Esophagus (tissue), 2 donors: ENCODE measurements at places on chromosomes 3 and 15. TPM values are rescaled to one million over a fixed set of nuclear protein-coding genes. Genes with fewer than 3 reads are reported as not detected.

Gene COPB2
- polyA plus RNA-seq: 50.6 TPM

Gene CPLX3
- 0.48 TPM for polyA plus RNA-seq

Gene ADAMTSL3
- 0.18 TPM for polyA plus RNA-seq

Gene PCCB
- polyA plus RNA-seq: 16.3 TPM

Gene SCAANT1
- not detected for polyA plus RNA-seq

Gene WNT5A
- polyA plus RNA-seq: 9.1 TPM

Gene CLRN1
- polyA plus RNA-seq: not detected

Gene EPHA6
- 0.20 TPM for polyA plus RNA-seq
